ENCODE measurements at places on chromosomes 16 and 17.

- DNase-seq = no peak
Observed at GRCh38 chr16:88023366-88023765, 72.1 kb downstream of the BANP start.

DNA sequence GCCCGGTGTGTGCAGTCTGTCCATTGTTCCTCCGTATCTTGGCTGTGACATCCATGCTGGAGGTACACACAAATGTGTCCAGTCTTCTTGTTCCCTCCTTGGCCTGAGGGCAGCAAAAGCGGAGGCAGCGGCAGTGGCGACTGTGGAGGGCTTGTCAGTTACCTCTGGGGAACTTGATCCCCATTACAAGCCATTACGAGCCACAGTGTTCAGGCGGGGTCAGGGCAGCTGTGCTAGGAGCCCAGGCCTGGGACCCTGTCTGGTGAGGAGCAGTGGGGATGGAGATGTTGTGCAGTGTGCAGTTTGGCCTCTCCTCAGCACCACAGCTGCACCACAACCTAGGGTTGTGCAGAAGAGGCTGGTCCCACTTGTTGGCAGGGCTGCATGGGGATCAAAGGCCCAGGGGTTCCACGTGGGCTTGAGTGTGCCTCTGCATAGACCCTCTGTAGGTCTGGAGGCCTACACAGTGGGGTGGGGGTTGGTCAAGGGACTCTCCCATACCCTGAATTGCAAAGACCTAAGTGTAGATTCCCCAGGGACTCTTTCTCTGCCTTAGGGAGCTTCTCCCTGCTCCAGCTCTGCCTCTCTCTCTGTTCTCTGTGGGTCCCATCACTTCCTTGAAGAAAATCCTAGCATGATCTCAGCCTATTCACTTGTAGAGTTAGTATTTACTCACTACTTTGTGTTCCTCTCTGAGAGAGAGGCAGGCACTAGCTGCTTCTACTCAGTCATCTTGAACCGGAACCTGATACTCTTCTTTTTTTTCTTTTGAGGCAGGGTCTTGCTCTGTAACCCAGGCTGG is 58.8 kb downstream of the SLFN11 start:
- DNase-seq = no peak

DNA sequence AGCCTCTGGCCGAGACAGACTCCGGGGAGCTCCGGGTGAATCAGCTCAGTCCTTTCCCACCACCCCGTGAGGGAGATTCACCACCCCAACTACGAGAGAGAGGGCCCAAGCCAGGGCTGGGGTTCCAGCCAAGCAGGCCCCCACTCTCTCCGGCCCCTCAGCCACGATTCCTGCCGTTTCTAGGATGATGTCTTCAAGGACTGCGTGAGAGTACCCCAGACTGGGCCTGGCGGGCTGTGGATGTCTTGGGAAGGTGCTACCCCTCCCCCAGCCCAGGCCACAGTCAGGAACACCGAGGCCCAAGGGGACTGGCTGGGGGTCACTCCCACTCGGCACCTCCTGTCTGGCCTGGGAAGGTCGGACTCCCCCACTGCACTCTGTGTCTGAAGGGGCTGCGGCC is 21.6 kb upstream of the PABPN1L start:
- DNase-seq = no peak

DNA sequence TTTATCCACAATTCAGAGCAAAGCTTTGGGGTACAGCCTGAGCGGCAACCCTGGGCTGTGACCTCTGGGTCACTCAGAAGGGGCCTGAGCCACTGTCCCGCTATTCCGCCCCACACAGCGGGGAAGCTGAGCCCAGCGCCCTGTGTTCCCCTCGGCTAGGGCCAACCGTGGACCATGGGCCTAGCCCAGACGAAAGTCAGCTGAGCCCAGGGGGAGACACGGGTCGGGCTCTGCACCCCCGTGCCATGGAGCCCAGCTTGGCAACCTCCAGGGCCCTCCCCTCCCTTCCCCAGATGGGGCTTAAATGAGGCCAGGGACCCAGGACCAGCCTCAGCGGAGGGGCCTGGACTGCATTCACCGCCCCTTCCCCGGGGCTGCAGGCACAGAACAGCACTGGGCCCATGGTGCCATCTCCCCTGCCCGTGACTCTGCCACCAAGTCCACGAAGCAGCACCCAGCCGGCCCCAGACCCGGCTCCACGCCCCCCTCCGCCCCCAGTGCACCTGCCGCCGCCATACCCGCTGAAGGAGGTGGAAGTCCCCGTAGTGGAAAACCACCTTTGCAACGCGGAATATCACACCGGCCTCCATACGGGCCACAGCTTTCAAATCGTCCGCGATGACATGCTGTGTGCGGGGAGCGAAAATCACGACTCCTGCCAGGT is 1.8 kb downstream of the TPSD1 start:
- DNase-seq = no peak

GRCh38 chr16:81174644-81175324 is 63.7 kb upstream of the BCO1 start:
- DNase-seq = no peak

DNA sequence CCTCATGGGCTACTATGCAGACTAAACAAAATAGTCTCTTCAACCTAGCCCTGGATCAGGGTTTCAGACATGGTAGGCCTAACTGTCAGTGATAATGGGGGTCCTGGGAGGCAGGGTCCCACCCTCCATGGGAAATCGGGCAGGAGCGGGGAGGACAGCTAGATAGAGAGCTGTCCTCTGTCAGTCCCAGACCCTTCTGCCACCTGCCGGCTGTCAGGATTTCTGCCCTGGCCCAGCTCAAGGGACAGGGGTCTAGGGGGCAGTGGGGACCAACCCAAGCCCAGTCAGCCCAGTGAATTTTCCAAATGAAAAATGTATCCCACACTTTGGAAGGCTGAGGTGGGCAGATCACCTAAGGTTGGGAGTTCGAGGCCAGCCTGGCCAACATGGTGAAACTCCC is 5.3 kb downstream of the CA7 start:
- DNase-seq = no peak

GRCh38 chr16:49503256-49504022 is 129.8 kb downstream of the C16orf78 start:
- no peak for DNase-seq

- DNase-seq = no peak
Observed at GRCh38 chr17:33121756-33122155, 130.1 kb downstream of the SPACA3 start.
